ENCODE measurements at places on chromosomes 4 and X.
A peak's percentile ranks its signal among the peaks of the same experiment; 100 is the strongest.

- peak; percentile 98 for DNase-seq
Measured at GRCh38 chr4:10808591-10808990, 124.0 kb upstream of the CLNK start.

DNA sequence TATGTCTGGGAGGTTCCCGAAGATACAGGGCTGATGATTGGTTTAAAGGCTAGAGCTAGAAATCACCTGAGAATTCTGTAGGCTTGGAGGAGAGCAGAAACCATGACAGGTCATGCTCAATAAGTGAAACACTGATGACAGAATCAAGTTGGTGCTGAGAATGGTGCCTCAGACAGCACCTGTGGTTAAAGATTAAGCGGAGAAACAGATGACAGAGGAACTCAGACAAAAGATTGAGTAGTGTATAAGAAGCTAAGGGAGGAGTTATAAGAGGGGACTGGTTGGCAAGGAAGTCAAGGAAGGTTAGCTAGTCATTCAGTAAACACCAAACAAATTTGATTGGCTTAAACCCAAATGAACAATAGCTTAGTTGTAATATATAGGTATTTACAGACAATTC lies 385.4 kb upstream of the CNKSR2 start:
- no peak for DNase-seq

DNA sequence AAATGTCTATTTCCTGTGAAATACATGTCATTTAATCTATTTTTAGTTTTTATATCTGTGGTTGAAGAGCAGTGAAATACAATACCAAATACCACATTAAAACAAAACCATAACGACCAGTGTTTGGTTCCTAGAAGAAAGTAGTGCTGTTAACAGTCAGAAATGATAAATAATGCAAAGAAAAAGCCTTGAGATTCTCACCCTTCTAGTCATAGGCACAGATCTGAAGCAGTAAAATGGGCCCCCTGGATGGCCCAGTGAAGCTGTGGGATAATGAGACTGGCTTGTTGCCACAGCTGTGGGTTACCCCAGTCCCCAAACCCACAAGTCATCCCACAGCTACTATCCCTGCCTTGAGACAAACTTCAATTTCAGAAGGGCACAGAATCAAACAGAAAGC lies 137.3 kb upstream of the RPL34 start:
- no peak for DNase-seq

DNA sequence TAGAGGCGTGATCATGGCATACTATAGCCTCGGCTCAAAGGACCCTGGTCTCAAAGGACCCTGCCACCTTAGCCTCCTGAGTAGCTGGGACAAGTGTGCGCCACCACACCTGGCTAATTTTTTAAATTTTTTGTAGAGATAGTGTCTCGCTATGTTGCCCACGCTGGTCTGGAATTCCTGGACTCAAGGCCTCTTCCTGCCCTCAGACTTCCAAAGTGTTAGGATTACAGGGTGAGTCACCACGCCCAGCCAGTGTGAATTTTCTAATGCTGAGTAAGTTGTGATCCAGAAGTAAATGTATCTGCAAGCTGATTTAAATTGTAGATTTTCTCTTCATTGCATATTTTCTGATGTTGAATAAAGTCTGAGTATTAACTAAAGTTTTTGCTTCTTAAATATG lies 2.6 kb upstream of the ZNF674 start:
- peak; percentile 74 for DNase-seq

DNA sequence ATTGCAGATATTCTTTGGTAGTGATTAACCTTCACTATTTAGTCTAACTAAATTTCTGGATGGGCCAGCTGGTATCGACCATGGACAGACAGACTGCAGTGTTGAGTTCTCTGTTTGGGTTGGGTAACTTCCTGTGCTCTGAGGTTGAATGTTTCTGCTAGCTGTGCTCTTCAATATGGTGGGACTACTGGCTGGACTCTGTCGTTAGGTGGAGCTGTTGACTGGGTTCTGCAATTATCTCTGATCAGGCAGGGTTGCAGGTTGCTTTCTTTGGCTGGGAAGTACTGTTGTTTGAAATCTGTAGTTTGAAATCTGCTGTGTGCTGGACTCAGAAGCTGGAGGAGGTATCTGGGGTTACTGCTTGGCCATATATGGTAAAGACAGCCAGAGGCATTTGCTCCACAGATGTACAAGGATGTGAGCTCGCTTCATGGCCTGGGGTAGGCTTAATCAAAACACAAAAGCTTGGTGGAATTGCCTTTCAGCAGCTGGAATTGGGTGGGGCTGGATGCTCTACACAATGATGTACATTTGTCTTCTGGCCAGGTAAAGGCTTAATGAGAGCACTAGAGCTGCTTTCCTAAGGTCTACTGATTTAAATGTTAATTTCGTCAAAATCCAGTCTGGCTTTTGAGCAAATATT lies 1472.0 kb downstream of the FAM133A start:
- no peak for DNase-seq

- DNase-seq = no peak
Measured at GRCh38 chrX:102866981-102867656, 70.0 kb upstream of the RAB40AL start.

DNA sequence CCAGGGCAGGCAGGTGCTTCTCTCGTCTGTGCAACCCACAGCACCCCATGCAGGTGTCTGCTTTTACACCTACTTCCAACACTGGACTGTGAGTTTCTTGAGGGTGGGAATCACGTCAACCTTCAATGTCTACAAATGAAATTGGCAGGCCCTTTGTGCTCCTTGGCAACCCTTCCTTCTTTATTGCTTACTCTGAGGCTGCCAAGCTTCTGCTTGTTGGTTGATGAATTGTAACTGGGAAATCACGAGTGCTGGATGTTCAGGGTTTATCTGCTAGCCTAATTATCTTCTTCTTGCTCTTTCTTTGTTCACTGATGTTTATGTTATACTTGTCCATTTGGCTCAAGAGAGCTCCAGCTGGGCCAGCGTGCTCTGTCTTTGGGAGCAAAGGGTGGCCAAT lies 2.5 kb upstream of the DGAT2L6 start:
- DNase-seq = peak; percentile 76

GRCh38 chr4:83639849-83640493 lies 104.1 kb downstream of the GPAT3 start:
- peak; percentile 92 for DNase-seq

DNA sequence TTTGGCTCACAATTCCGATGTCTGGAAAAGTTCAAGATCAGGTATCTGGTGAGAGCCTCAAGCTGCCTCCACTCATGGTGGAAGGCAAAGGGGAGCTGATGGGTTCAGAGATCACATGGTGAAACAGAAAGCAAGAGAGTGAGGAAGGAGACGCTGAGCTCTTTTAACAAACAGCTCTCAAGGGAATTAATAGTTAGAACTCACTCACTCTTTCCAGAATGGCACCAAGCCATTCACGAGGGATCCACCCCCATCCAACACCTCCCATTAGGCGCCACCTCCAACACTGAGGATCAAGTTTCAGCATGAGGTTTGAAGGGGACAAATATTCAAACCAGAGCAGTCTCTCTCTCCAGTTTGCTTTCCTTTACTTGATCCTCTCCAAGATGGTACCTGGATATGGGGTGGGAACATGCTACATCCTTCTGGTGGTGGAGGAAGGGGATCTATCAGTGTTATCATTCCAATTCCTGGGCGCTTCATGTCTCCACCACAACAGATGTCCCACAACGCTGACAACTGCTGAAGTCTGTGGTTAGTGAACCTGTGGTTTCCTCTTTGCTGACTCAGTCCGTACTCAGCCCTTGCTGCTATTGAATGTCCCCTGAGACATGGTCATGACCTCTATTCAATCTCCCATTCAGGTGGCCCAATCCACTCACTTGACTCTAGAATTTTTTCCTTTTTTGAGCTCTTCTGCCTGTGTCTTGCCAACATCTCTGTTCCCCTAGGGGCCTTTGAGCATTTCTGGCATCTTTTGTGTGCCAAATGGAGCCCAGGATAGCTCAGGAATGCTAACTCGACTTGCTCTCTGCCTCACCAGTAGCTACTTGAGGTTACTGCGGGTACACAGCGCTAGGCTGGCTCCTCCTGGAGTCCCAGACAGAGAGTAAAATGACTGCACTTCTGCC lies 395.2 kb downstream of the MID1IP1 start:
- DNase-seq = peak; percentile 16

Data from fibroblast of the aortic adventitia (primary cell).